ENCODE measurements at places on chromosomes 11 and 22.

GRCh38 chr11:11409224-11409623 lies 56.2 kb upstream of the CSNK2A3 start:
- no peak for DNase-seq

GRCh38 chr11:100525635-100526034 lies 161.5 kb upstream of the ARHGAP42 start:
- DNase-seq: no peak

- no peak for DNase-seq
Observed at GRCh38 chr22:34950489-34950888, 115.5 kb upstream of the ISX start.

- DNase-seq: no peak
Observed at GRCh38 chr22:44639891-44640617, 62.0 kb upstream of the PRR5 start.

DNA sequence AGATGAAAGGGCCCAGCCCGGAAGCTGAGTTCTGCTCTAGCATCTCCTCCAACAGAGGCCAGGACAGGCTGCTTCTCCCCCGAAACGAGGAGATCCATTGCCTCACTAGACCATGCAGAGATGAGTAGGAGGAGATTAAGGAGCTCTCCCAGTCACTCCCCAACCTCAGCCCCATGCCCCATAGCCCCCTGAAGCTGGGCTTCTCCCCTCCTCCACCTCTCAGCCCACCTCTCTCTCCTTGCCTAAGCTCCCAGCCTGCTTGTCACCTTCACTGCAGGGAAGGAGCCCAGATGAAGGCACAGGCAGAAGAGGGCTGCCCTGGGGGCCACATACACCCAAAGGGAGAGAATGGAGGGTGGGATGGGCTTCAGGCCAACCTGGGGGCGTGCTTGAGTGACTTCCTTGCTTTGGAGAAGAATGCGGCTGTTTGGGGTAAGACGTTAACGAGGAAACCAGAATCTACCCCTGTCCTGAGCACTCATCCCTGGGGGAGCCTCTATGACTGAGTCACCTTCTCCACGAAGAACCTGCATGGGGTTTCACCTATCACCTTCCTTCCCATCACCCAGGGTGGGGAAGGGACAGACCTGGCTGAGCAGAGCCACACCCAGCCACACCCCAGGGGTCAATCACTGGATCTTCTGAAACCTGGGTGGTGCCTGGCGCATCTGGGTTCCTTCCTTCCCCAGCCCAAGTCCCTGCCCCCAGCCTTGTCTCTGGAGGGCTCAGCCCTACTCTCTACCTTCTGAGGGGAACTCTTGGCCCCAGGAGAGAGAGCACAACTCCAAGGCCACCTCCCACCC lies 11.6 kb upstream of the GNAZ start:
- no peak for DNase-seq

GRCh38 chr22:48642550-48642949 lies 1185.1 kb downstream of the BRD1 start:
- no peak for DNase-seq

DNA sequence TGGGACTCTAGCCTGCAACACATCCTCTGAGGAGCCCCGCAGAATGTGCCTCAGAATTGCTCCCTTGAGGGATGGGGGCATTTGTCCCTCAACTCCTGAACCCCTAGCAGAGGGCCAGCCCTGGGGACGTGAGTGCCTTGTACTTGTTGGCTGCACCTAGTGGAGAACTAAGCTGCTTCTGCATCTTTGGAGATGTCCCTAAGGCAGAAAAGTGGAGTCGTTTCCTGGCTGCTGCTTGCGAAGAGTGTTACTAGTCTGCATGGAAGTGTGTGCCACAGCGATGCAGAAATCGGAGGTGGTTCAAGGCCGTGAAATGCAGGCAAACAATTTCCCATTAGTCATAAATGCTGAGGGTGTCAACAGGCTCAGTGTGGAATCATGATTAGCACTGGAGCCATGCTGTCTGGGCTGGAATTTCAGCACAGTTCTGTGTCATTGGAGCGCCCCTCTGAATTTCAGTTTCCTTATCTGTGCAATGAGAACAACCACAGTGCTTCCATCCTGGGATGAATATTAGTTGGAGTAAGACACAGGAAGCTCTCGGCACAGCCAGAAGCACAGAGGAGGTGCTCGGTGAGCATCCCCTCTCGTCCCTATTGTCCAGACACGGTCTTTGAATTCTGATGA lies 56.5 kb downstream of the MIAT start:
- no peak for DNase-seq

GRCh38 chr11:61023086-61023965 lies 51.8 kb downstream of the CD6 start:
- no peak for DNase-seq

DNA sequence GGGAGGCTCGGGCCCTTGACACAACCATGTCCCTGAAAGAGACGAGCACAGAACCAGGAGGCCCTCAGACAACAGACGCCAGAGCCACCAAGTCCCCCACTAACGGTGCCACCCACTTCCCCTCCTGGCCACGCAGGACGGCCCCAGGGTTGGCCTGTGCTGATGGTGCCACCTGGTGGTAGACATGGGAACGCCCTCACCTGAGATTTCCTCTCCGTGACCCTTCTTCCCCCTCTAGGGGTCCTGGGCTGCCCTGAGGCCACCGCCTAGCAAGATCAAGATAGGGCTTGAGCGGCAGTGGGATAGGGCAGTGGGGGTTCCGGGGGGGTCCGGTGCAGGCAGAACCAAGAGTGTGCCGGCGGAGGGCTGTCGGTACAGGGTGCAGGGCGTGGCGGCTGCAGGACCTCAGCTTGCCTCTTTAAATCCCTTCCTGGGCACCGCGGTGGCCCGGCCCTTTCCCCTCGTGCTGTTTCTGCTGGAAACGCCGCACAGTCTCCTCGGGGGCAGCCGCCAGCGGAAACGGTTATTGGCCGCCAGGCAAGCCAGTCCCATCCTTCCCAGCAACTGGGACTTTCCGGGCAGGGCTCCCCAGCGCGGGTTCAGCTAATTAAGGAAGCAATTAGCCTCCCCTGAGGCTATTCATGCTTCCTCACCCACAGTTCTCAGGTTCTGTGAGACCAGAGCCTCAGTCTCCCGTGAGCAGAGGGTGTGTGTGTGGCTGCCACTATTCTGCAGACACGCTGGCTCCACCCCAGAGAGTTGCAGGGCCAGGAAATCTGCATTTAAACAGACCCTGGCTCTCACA lies 5.5 kb upstream of the NFAM1 start:
- peak; percentile 75 for DNase-seq

DNA sequence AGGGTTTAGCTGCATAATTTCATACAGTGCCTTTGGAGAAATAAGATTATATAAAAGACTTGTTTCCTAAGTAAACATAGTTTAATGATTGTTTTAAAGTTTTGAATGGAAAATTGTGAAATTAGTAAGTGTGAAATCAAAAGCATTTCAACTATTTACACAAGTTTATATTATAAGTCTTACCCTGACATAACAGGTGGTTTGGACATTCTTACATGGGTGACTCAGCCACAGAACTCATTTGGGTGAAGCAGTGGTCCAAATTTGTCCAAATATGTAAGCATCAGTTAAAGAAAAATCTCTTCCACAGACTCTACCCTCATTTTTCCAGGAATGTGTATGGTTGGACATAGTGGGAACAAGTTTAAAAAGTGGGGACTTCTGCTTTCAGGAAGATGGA lies 68.0 kb downstream of the USP47 start:
- DNase-seq: no peak

GRCh38 chr11:116217006-116217405 lies 555.8 kb downstream of the BUD13 start:
- no peak for DNase-seq

- no peak for DNase-seq
Observed at GRCh38 chr11:95762534-95762933, 27.0 kb downstream of the FAM76B start.

DNA sequence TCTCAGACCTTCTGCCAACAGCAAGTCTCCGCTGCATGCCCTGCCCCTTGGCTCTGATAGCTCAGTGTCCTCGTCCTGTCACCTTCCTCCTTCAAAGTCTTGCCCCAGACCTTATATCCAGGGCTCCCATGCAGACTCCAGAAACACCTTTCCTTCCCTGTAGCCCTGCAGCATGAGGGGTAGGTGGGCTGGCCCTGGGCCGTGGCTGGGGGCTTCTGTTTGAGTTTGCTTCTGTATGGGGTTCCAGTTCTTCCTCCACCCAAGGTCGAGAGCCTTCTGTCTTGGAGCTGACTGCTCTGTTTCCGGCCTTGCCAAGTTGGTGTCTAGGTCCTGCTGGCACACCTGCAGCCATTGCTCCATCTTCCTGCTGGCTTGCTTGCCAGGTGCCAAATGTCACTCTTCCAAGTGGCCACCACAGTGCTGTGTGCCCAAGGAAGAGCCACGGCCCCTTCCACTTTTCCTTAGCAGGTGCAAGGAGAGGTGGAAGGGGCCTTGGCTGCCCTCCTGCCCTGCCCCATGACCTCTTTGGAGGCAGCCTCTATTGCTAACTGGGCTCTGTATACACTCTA lies 74.8 kb upstream of the NECTIN1 start:
- no peak for DNase-seq

GRCh38 chr11:118908901-118909618 lies 16.7 kb downstream of the BCL9L start:
- DNase-seq: peak; percentile 79

DNA sequence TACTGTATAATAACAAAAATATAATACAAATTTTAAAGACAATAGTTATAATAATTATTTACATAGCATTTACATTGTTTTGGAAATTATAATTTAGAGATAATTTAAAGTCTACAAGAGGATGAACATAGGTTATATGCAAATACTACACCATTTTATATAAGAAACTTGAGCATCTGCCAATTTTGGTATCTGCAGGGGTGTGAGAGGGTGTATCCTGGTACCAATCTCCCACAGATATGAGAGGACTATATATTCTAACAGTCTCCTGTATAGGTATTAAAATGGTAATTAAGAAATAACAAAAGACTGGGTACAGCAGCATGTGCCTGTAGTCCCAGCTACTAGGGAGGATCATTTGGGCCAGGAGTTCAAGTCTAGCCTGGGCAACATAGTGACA lies 134.4 kb downstream of the APOL5 start:
- DNase-seq: no peak

- DNase-seq: no peak
Observed at GRCh38 chr11:34620820-34621792, at the start of gene EHF. TSS of gene EHF (plus strand) at chr11:34621093. CDS start at chr11:34642631, 21,538 bp downstream.

DNA sequence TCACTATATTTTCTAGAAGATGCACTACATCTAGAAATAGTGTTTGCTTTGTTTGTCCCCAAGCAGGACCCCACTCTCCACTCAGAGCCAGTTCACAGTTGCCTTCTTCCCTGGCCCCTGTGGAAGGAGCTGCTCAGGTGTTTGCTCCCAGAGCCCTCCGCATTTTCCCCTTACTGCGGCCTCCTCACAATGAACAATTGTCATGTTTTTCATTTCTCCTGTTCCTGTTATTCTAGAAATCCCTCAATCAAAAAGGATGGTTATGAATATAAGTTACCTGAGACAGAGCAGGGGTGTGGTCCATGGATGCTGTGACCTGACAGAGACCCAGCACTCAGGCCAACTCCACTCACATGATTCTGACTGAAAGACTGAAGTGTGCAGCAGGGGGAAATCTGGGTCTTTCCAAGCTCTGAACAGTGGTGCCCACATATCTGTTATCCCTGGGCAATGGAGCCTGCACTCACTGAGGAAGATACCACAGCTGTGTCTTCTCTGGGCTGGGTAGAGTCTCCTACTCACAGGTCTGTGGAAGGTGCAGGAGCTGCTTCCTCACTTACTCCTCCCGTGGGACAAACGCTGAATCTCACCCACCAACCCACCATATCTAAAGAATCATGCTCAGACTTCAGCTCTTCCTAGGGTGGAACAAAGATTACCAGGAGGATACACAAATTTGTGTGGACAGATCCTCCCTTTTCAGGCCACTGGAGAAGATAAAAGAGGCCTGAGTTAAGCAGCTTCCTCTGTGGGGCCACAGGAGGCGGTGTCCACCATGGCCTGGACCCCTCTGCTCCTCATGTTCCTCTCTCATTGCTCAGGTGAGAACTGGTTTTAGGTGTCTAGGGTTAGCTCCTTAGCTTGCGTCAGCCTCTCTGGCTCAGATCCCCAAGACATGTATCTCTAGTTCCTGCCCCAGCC lies 87.1 kb upstream of the TOP3B start:
- DNase-seq: no peak

GRCh38 chr22:30021338-30021737 lies 58.9 kb upstream of the HORMAD2 start:
- no peak for DNase-seq

GRCh38 chr11:48011798-48012391 lies 31.5 kb downstream of the PTPRJ start:
- DNase-seq: no peak

DNA sequence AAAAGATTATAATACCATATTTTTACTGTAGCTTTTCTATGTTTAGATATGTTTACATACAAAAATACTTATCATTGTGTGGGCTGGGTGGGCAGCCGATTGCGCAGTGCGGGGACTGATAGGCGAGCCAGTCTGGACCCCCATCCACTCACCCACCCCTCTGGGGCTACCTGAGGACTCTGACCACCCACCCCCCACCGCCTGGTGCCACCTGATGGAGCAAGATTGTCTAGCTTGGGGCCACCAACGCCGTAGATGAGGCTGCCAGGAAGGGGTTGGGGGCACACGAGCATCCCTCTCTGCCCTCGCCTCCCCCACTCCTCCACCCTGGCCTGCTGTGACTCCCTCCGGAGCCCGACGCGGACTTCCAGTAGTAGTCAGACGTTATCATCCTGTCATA lies 32.4 kb downstream of the MIF start:
- DNase-seq: no peak

GRCh38 chr11:119307219-119307618 lies 9.7 kb downstream of the MCAM start:
- DNase-seq: no peak

GRCh38 chr11:36469881-36470802 lies 39.9 kb downstream of the TRAF6 start:
- DNase-seq: no peak

GRCh38 chr22:44712962-44713361 lies 11.0 kb downstream of the PRR5 start:
- no peak for DNase-seq

GRCh38 chr11:36356201-36356600 lies 60.1 kb downstream of the PRR5L start:
- DNase-seq: no peak

GRCh38 chr11:19405966-19406365 lies 165.2 kb upstream of the E2F8 start:
- no peak for DNase-seq

DNA sequence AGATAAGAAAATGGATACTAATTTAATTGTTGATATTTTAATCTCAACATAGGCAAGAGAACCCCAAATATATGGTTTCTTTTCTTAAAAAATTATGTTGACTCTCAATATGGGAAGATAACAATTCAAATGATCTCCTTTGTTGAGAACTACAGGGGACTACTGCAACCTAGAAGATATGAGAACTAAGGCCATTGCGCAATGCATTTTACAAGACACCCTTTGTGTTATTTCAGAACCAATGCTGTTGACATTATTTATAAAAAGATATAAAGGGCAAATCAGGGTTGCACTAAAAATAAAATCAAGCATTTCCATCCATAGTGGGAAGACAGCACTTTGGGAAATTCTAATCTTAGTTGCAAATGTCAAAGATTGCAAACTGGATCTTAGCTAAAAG lies 322.3 kb downstream of the SOX6 start:
- DNase-seq: no peak

All from HTR-8/SVneo (cell line).